ENCODE measurements at places on chromosomes 4 and X. TPM values are rescaled to one million over a fixed set of nuclear protein-coding genes. Genes with fewer than 3 reads are reported as not detected.
A peak's percentile ranks its signal among the peaks of the same experiment; 100 is the strongest.

DNA sequence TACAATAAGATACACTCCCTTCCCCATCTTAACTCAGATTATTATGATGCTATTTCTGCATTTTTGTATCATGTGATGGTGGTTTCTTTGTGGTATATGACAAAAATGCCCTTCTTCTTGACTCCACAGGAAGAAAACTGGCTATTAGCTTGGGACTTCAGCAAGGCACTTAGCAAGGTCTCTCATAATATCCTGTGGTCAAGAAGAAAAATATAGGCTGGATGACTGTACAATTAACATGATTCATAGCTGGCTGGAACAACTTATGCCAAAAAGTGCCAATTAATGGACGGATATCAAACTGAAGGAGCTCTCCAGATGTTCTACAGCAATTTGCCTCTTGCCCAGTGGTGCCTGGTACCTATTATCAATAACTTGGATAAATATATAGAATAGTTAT, 2.3 kb upstream of the MID1IP1 start:
- peaks cover 25% of the 10 kb centered on the region for H3K4me1 ChIP-seq
- DNase-seq = no peak
- no peak overlapping the region for H3K27ac ChIP-seq

DNA sequence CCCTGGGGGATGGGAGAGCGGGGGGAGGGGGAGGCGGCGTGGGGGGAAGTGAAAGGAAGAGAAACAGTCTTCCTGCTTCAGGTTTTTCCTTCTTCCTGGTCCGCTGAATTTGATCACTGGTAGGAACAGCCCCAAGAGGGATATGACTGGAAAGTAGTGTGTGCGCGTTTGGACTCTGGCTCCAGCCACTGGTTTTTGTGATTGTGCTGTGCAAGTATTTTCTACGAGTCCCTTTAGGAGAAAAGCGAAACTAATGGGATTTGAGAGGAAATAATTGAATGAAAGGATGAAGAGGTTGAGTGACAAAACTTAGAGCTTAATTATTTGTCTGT, 836 bp downstream of the PRRG1 start:
- DNase-seq = no peak
- no peaks in the 10 kb centered on the region for H3K4me1 ChIP-seq
- no peak overlapping the region for H3K4me3 ChIP-seq
- peak overlapping the region; percentile 82 for H3K27ac ChIP-seq
- H3K27me3 ChIP-seq = no peaks in the 10 kb centered on the region
- no peaks in the 10 kb centered on the region for H3K36me3 ChIP-seq

GRCh38 chrX:18664947-18665346, 7.0 kb downstream of the RS1 start:
- no peak for DNase-seq
- H3K27ac ChIP-seq = no peak overlapping the region
- no peaks in the 10 kb centered on the region for H3K27me3 ChIP-seq
- no peaks in the 10 kb centered on the region for H3K4me1 ChIP-seq

GRCh38 chr4:125313497-125313896, 1.3 kb upstream of the FAT4 start:
- peaks cover 16% of the 10 kb centered on the region for H3K4me1 ChIP-seq
- no peak for DNase-seq
- H3K27me3 ChIP-seq = no peaks in the 10 kb centered on the region
- H3K4me3 ChIP-seq = no peak overlapping the region
- H3K27ac ChIP-seq = peak overlapping the region; percentile 97
- no peaks in the 10 kb centered on the region for H3K36me3 ChIP-seq

DNA sequence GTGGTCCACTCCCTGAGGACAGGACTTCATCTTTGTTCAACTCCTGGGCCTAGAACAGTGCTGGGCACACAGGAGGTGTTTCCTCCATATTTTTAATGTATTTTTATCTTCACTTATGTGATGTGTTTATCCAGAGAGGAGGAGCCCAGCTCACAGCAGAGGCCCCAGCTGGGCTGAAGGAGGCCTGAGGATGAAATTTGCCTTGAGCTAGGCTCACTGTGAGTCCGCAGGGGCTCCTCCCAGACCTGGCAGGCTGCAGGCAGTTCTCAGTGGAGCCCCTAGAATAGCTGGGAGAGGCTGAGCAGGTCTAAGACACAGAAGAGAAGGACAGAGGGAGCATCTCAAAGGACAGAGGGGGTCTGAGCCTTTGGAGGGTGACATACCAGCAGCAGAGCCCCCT, 26.8 kb downstream of the C4orf50 start:
- no peak overlapping the region for H3K27ac ChIP-seq
- no peaks in the 10 kb centered on the region for H3K4me1 ChIP-seq
- DNase-seq = no peak
- H3K36me3 ChIP-seq = no peaks in the 10 kb centered on the region

GRCh38 chr4:5554376-5554775, 154.0 kb downstream of the EVC2 start:
- H3K36me3 ChIP-seq = peaks cover 4% of the 10 kb centered on the region
- no peaks in the 10 kb centered on the region for H3K4me1 ChIP-seq
- H3K27me3 ChIP-seq = no peaks in the 10 kb centered on the region
- H3K27ac ChIP-seq = no peak overlapping the region
- no peak overlapping the region for H3K4me3 ChIP-seq

DNA sequence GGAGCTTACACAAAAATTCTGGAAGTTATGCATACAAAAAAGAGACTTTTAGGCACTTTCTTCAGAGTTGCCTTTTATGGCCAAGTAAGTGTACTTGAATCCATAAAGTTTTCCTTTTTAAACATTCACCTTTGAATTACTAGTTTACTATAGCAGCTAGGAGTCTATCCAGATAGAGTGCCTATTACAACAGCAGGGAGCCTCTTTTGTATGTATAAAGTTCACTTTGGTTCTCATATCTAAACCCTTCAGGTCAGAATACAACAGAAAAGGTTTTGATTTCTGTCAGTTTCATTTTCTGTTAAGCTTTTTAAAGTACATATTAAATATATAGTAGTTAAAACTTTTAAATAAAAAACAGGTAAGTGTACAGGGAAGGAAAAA, 51.4 kb upstream of the IL13RA1 start:
- no peak for DNase-seq
- H3K27ac ChIP-seq = no peak overlapping the region
- H3K4me3 ChIP-seq = no peak overlapping the region
- H3K36me3 ChIP-seq = peaks cover 3% of the 10 kb centered on the region
- no peaks in the 10 kb centered on the region for H3K4me1 ChIP-seq
- H3K27me3 ChIP-seq = no peaks in the 10 kb centered on the region

- no peak for DNase-seq
- no peak overlapping the region for H3K27ac ChIP-seq
- no peak overlapping the region for H3K4me3 ChIP-seq
- no peaks in the 10 kb centered on the region for H3K36me3 ChIP-seq
- no peaks in the 10 kb centered on the region for H3K27me3 ChIP-seq
- H3K4me1 ChIP-seq = no peaks in the 10 kb centered on the region
These were observed 642.6 kb upstream of the FAM241A start for GRCh38 chr4:111502626-111503025.

GRCh38 chr4:113979148-113979904, at the start of gene ARSJ:
ARSJ (minus strand) TSS chr4:113979647; CDS start chr4:113978834, 813 bp downstream.
- peak; percentile 57 for DNase-seq
- H3K4me1 ChIP-seq = no peaks in the 10 kb centered on the region
- peak within 1 kb of the TSS; percentile 70 for H3K27ac ChIP-seq
- H3K4me3 ChIP-seq = peak within 1 kb of the TSS; percentile 53

- H3K27me3 ChIP-seq = no peaks in the 10 kb centered on the region
- no peak overlapping the region for H3K27ac ChIP-seq
- no peak for DNase-seq
These were observed 5.2 kb upstream of the KLF8 start for GRCh38 chrX:56226980-56227379.

The C4orf33 gene
- total RNA-seq = 4.7 TPM

The ZFP42 gene
- total RNA-seq = not detected

The SHROOM2 gene
- 0.55 TPM for total RNA-seq

The FLNA gene
- 288 TPM for total RNA-seq
